ENCODE measurements at places on chromosomes 16 and 17.
A peak's percentile ranks its signal among the peaks of the same experiment; 100 is the strongest.

DNA sequence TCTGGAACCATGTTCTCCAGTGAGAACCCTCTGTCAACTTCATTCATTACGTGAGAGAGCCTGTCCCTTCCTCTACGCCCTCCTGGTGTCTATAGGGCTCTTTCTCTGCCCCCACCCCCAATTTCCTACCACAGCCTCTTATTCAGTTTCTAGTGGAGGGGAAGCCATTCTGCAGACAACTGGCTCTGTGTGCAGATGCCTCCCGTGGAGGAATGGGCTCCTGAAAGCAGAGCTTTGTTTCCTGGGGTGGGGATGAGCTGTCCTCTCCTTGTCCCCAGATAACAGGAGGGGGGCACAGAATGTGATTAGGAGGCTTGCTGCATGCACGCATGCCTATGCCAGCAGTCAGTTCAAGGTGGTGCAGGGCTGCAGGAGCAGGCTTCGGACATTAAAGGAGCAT, 31.6 kb downstream of the MMP15 start:
- DNase-seq = no peak

DNA sequence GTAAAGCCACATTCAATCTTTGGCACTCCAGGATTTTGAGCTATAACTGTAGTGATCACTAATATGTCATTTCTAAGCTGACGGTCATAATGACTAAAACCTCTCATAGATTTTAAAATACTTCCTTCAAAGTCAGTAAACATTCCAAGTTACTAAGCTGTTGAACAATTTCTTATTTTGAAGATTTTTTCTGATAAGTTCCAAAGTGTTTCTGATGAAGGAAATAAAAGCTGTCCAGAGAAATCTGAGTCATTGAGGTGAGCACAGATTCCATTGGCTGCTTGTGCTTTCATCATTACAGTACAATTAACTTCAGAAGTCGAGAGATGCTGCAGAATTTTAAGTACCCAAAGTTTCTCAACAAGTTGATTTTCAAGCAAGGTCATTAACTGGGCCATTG, 23.9 kb downstream of the NLRC5 start:
- no peak for DNase-seq

DNA sequence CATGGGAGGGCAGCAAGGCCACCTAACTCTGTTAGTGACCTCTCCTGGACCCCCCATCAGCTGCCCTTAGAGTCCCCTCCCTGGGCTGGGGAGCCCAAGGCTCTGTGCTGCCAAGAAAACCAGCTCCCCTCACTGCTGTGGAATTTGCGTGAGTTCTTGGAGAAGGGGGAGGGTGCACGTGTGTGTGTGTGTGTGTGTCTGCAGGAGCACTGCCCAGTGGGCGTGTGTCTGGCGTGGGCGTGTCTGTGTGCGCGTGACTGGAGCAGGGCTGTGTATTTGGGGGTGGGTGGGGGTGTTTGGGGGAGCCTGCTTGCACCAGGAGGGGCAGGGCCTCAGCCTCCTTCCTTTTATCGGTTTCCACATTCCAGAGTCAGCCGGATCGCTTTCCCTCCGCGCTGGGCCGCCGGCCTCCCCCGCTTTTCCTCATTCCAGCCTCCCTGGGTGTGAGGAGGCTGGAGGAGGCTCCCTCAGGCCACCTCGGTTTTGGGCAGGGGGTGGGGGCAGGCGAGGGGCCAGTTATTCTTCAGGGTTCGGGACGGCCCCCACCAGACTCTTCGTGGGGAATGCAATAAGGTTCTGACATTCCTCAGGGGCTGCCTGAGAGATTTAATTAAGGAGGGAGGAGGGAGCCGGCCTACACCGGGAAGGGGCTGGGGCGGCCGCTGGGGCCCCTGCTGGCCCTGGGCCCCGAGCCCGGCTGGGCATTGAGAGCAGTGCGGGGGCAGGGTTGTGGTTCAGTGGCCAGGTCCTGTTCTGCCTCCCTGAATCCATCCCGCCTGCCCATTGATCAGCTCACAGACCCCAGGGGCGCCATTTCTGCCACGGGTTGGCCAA, 2.5 kb downstream of the VASN start:
- DNase-seq = peak; percentile 88

GRCh38 chr17:2893422-2893914, 97.2 kb downstream of the RAP1GAP2 start:
- DNase-seq = no peak

DNA sequence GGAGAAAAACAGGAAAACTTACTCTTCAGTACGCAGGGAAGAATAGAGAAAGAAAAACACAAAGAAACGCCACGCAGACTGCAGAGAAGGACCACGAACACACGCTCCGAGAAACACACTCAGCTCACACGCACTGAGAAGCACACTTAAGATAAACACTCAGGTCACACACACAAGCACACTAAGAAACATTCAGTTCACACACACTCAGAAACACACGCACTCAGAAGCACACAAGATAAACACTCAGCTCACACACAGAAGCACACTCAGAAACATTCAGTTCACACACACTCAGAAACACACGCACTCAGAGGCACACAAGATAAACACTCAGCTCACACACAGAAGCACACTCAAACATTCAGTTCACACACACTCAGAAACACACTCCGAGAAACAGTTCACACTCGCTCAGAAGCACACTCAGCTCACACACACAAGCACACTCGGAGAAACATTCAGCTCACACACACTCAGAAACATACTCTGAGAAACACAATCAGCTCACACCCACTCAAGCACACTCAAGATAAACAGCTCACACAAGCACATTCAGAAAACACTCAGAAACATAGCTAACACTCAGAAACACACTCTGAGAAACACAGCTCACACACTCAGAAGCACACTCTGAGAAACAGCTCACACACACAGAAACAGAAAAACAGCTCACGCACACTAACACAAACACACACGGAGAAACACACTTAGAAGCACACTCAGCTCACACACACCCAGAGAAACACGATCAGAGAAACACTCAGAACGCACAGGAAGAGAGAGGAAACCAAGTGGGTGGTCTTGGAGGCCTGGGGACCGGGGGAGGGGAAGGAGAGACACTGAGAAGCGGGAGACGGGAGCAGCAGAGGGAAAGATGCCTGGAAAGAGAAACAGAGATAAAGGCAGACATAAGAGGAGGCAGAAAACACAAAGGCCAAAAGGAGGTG, 908 bp downstream of the TMEM98 start:
- peak; percentile 20 for DNase-seq

GRCh38 chr17:8418471-8418870, 17.2 kb upstream of the NDEL1 start:
- DNase-seq = no peak

- no peak for DNase-seq
Observed at GRCh38 chr17:34762078-34762477, 182.7 kb downstream of the TMEM132E start.

- peak; percentile 38 for DNase-seq
Observed at GRCh38 chr17:17940441-17940911, 31.7 kb downstream of the TOM1L2 start.

GRCh38 chr16:57427307-57427706, 19.9 kb downstream of the CIAPIN1 start:
- no peak for DNase-seq

- peak; percentile 93 for DNase-seq
Observed at GRCh38 chr17:61307905-61308886, 91.4 kb upstream of the TBX2 start.

- DNase-seq = peak; percentile 78
Observed at GRCh38 chr17:42276609-42277341, 584 bp upstream of the STAT5B start.

DNA sequence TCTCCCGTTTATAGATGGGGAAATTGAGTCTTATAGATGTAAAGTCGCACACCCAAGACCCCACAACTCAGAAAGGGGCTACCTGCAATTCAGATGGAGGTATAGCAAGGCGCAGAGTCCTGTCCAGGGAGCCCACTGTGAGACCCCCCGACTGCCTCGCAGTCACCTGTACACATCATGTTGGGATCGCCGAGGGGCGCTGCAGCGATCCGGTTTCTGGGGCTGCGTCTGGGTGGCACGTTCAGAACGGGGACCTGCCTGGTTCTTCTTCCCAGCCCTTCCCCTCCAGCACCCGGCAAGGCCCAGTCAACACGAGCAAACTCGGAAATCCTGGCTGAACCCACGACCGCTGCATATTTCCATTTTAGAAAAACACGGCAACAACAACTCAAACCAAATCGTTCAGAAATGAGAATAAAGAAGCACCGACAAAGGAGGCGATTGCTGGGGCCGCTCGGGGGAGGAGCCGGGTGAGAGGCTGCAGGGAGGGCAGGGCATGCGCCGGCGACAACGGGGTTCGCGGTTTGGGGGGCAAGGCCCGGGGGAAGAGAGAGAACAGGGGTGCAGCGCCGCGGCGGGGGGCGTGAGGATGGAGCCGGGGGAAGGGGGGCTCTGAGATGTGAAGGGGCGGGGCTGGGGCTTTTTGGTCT, 643 bp downstream of the HSDL1 start:
- DNase-seq = peak; percentile 53

GRCh38 chr16:52785653-52786052, 238.7 kb upstream of the TOX3 start:
- no peak for DNase-seq

DNA sequence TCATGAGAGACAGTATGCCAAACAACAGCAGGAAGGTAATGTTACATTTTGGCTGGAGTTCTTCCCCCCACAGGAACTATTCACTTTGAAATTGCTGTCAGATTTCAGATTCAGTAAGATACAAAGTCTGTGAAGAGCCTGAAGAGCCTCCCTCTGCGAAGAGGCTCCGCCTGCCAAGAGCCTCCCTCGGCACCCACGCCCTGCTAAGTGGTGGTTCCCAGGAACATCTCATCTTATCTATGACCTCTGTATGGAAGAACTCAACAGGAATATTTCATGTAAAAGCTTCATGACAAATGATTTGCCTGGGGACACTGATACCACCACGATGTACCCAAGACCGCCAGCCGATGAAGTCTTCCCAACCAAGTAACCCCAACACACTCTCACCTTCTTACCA, 3.2 kb downstream of the ZC3H7A start:
- no peak for DNase-seq

GRCh38 chr17:72353502-72353901, 232.7 kb downstream of the SOX9 start:
- no peak for DNase-seq

DNA sequence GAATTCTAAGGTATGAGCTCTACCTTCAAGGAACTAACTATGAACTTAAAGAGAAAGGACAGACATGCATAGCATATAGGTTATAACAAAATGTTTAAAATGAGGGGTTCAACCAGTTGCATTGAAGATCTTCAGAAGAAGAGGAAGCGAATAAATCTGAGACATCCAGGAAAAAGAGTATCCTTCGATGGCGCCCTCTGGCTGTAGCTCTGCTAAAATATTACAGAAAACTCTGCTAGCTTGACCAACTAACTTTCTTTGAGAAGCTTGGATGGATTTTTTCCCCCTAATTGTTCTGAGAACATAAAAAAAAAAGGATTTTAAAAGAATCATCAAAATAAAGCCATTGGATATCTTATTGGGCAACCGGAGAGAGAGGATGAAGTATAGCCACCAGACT, 659.9 kb upstream of the SOX9 start:
- peak; percentile 15 for DNase-seq

DNA sequence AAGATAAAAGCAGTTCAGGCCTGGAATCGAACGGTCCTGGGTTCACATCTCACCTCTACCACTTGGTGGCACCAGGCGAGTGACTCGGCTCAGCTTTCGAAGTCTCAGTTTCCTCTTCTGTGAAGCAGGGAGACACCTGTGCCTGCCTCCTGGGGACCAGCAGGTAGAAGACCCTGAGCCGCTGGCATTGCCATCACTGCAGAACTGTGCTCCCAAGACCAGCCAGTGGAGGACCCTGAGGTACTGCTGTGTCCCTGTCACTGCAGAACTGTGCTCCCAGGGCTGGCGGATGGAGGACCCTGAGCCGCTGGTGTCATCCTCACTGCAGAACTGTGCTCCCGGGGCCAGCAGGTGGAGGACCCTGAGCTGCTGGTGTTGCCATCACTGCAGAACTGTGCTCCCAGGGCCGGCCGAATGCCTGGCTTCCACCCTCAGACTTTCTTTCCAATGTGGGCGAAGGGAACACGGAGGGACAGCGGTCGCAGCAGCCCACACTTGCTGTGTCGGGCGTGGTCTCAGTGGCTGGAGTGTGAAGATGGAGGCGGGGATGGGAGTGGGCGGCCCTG, 8.7 kb upstream of the SLC7A5 start:
- no peak for DNase-seq

DNA sequence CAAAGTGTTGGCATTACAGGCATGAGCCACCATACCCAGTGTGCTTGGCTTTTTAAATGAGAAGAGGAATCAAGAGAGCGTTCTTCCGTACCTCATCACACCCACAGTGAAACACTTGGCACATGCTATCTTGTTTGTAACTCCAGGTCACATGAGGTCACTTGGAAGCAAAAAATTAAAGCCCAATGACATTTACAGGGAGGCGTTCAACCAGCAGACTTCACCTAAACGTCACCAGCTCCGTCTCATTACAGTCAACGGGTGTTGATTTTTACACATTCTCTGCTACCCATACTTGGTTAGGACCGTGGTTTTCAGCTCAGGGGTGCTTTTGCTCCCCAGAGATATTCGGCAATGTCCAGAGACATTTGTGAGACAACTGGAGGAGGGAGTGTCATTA, 127.0 kb downstream of the XYLT1 start:
- no peak for DNase-seq

- DNase-seq = no peak
Observed at GRCh38 chr17:42577140-42577531, 393 bp downstream of the PSMC3IP start.

- DNase-seq = no peak
Observed at GRCh38 chr17:67711916-67712315, 5.8 kb upstream of the NOL11 start.

DNA sequence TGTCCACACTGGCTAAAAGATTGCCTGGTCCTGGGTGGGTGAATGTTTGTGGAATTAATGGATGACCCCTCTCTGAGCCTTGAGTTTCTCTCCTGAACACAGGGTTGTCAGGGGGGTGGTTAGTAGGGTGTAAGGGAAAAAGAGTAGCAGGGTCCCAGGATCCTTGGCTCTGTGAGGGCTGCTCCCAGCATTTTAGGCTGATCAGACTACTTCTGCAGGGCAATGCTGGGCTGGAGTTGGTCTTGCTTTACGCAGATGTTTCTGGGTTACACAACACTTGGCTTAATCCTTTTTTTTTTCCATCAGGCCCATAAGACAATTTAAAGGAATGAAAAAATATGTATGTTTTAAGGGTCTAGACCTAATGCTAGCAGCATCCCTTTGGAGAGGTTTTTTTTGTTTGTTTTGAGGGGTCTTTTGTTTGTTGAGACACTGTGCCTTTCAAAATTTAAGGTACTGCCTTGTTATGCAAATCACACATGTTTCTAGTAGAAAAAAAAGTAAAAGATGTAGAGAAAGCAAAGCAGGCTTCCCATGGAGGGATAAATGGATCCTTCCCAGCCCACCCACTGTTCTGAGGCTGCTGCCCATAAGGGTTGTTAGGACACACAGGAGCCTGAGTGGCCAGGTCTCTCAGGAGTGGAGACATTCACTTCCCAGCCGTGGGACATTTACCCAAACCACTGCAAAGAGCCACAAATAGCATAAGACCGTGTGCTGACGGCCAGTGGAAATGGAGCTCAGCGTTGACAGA, 225.6 kb upstream of the HSBP1 start:
- DNase-seq = no peak

Measured in AG20443 (cell line).